ENCODE measurements at places on chromosomes 13 and 19. TPM values are rescaled to one million over a fixed set of nuclear protein-coding genes. Genes with fewer than 3 reads are reported as not detected.
A peak's percentile ranks its signal among the peaks of the same experiment; 100 is the strongest.

DNA sequence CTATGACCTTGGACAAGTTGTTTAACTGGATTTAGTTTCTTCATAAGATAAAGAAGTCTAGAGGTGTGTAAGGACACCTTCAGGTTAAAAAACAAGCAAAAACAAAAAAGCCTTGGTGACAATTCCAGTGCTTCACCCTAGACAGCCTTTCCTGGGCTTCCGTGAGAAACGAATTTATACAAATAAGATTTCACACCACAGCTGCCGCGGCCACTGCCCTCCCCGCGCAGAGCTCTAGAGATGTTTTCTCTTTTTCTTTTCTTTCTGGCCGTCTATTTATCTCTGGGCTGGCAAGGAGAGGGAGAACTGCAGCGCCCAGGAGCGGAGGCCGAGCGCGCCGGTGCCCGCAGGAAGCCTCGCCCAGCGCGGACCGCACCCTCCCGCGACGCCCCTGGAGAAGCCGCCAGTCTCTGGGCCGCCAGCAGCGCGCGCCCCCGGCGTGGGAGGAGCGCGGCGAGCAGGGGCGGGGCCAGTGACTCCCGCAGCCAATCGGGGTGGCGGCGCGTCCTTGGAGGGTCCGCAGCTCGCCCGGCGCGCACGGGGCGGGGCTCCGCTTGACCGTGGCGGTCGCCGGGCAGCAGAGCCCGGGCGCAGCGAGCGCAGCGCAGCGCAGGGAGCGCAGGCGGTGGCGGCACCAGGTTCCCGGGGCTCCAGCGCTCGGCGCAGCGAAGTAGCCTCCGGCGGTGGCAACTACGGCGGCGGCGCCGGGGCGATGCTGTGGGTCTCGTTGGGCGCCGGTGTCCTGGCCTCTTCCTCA, 107.0 kb downstream of the RXFP2 start:
- DNase-seq = peak; percentile 64

DNA sequence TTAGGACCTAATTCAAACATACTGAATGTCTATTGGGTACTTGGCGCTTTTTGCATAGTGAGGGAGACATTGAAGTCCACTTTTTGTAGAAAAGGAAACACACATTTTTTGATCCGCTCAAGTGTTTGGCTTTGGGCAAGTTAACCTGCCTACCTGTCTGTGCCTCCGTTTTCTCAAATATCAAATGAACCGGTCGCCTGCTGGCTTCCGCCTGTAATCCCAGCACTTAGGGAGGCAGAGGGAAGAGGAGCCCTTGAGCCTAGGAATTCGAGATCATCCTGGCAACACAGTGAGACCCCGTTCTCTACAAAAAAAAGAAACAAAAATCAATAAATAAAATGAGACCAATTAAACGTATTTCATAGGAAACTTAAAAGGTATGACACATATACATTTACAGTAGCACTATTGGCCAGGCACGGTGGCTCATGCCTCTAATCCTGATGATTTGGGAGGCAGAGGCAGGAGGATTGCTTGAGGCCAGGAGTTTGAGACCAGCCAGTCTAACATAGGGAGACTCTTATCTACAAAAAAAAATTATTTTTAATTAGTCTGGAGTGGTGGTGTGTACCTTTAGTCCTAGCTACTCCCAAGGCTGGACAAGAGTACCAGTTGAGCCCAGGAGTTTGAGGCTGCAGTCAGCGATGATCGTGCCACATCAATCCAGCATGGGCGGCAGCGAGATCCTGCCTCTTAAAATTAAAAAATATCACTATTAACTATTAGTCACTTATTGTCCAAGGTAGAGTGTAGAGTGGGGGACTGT, 1.3 kb downstream of the RAD23A start:
- DNase-seq = no peak

DNA sequence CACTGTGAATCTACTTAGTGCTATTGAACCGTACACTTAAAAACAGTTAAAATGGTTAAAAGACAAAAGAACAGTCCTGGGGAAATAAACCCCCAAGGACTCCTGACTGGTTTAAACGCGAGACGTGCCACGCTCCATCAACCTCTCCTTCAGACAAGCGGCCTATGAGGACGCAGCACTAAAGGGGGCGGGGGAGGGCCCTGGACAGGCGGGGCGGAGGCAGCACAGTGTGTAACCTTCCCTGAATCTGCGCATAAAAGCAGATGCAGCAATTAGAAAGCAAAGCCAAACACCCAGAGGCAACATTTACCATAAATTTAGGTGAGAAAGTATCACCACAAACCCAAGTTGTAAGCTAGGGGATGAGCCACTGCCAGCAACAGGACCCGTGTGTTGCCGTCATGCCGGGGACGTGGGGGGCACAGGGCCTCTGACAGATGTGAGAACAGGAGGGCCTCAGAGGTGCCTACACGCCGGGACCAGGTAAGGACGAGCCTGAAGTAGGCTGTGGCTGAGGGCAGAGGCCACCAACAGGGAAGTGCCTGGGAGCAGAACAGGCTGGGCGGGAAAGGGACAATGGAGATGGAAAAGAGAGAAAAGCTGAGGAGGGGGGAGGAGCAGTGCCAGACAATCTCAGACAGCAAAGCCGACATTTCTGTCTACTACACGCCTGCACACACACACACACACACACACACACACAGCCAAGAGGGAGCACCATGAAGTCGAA, 15.3 kb upstream of the ADPRHL1 start:
- DNase-seq = no peak

- DNase-seq = no peak
These were observed 1027.3 kb downstream of the UQCRFS1 start for GRCh38 chr19:28185646-28186045.

GRCh38 chr19:55302318-55302703, 18.5 kb downstream of the BRSK1 start:
- no peak for DNase-seq

DNA sequence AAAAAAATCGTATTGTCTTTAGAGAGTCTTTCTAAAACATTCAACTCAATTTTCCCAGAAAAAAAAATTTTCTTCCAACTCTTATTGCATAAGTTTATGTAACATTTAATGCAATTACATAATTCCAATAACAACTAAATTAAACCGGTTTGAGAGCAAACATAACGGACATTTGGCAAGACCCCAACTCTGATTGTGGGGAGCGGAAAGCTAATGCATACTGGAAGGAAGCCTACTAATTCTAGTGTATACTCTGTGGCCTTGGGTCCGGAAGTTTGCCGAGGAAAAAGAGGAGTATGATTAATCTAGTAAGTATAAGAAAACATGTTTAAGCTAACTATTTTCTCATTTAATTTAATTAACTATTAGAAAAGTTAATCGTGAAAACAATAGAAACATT, 21.3 kb upstream of the MIR17HG start:
- DNase-seq = no peak

DNA sequence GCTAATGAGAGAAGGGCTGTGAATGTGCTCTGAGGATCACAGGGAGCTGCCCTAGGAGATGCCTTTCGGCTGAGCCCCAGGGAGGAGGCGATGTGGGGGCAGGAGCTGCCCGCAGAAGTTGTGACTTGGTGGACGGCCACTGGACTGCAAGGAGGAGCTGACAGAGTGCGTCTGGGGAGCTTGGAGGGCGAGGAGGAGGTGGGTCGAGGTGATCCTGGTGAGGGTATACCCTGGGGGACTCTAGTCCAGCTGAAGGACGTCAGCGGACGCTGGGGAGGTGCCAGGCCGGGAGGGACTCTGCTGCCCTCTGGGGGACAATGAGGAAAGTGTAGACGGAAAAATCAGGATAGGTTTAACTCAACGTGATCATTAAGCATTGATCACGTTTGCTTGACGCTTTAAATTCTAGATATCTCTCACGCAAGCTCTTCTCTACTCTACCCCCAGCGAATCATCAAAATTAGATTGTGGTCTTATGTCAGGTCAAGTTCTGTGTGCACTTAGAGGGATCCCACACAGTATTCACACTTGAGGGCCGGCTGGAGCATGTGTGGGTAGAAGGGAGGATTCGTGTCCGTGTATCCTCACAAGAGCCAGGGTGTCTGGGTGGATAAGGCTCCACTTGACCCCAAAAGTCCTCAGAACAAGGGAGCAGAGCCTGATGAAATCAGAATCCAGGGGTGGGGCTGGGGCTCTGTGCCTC, 3.3 kb upstream of the CEACAM7 start:
- DNase-seq = no peak

DNA sequence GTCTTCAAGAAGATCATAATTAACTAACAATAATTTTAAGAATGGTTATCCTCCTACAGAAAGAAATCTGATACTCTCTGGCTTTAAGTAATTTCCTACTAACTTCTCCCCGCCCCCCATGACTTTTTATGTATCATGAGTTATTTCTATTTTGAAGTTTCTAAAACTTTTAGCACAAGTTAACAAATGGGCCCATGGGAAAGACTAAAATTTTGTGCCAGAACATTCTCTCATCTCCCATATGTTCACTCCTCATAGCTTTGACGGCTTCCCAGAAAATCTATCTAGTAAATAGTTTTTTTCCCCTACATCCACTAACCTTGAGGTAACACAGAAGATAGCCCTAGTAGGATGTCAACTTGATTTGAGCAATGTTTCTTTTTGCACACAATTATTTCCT, 148.3 kb downstream of the POSTN start:
- no peak for DNase-seq

DNA sequence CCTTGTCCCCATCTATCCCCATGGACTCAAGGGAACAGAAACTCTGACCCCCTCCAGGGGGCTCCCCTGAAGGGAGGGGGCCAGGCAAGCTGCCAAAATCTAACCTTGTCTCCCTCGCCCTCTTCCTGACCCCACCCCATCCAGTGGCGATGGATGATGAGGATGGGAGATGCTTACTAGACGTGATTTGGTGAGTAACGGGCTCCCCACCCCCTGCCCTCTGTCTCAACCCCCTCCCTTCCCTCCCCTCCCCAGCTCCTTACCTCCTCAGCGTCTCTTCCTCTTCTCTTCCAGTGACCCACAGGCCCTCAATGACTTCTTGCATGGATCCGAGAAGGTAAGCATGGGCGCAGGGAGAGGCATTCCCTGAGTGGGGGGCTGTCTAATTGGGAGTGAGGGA, 39.8 kb upstream of the EHD2 start:
- DNase-seq = no peak

DNA sequence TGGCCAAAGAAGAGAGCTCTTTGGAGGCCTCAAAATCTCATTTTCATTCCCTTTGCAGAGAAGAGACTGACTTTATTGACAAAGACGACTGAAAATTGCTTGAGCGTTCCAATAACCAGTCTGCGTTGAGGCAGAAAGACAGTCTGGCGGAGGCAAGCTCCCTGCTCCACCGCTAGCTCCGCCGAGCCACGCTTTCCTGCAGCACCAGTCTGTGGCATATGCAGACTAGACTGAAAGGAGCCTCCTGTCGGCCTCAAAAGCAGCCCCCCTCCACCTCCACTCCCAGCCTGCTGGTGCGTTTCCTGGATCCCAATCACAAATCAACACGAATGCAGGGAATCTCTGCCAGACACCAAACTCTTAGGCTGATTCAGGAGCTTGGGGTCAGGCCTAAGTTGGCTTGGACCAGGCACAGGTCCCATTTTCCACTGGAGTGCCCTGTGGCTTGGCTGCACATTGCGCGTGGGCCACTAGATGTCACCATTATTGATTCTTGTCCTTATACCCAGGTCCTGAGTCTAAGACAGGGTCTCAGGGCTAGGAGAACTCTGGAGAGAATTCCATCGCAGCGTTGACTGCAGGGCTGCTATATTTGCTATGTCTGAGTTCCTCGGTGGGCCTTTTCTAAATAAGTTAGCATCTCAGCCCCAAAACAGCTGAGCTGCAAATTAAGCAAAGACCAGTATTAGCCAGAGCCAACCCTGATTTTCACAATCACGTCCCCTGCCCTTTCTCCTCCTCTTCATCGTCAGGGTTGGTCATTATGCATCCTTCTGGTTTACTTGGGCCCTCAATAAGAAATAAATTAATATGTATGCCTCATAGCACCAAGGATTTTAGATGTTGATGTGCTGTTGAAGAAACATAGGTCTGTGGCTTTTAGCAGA, 5.2 kb upstream of the ZNF507 start:
- DNase-seq = peak; percentile 46

GRCh38 chr13:112171570-112171965, 104.6 kb downstream of the SOX1 start:
- DNase-seq = no peak

DNA sequence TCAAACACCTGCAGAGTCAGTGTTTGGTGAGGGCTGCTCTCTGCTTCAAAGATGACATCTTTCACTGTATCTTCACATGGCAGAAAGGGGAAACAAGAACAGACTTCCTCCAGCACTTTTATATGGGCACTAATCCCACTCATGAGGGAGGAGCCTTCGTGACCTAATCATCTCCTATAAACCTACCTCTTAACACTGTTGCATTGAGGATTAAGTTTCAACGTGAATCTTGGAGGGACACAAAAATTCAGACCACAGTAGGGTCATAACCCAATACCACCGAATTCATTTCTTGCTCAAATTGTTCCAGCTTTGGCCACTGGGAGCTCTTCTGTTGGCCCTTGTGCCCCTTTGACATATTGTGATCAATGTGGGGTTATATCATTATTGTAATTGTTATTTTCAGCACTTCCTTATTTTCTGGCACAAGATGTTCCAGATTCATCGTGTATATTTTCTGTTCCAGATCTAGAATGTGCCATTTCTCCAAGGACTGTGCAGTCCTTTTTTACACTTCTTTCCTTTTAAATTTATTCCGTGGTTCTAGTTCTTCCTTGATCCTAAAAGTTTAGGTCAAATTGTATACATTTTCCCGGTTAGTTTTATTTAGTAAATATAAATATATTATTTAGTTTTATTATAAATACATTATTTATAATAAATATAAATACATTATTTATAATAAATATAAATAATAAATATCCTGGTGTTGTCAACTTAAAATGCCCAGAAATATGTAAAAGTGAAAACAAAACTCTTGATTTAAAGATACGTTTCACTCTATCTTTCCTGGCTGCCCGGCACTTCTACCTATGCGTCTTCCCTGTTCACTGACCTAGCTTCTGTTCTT, 35.5 kb upstream of the IGFL4 start:
- DNase-seq = no peak

GRCh38 chr19:16210168-16210567, 12.5 kb downstream of the AP1M1 start:
- DNase-seq = no peak

SYNGR4 gene
- total RNA-seq = not detected

UNC13A gene
- total RNA-seq = 0.11 TPM

ATXN8OS gene
- not detected for total RNA-seq

VSTM2B gene
- not detected for total RNA-seq

ITGBL1 gene
- total RNA-seq = not detected

APOC1 gene
- 417 TPM for total RNA-seq

Data from HepG2 (cell line).